Activated naive CD8-positive, alpha-beta T cell treated with anti-CD3 and anti-CD28 coated beads, Interleukin-2, amount 50 U/mL, for 24 hours (primary cell): ENCODE measurements at places on chromosomes 12 and 14.

GRCh38 chr12:92987362-92987761, 58.3 kb upstream of the EEA1 start:
- no peak for DNase-seq

DNA sequence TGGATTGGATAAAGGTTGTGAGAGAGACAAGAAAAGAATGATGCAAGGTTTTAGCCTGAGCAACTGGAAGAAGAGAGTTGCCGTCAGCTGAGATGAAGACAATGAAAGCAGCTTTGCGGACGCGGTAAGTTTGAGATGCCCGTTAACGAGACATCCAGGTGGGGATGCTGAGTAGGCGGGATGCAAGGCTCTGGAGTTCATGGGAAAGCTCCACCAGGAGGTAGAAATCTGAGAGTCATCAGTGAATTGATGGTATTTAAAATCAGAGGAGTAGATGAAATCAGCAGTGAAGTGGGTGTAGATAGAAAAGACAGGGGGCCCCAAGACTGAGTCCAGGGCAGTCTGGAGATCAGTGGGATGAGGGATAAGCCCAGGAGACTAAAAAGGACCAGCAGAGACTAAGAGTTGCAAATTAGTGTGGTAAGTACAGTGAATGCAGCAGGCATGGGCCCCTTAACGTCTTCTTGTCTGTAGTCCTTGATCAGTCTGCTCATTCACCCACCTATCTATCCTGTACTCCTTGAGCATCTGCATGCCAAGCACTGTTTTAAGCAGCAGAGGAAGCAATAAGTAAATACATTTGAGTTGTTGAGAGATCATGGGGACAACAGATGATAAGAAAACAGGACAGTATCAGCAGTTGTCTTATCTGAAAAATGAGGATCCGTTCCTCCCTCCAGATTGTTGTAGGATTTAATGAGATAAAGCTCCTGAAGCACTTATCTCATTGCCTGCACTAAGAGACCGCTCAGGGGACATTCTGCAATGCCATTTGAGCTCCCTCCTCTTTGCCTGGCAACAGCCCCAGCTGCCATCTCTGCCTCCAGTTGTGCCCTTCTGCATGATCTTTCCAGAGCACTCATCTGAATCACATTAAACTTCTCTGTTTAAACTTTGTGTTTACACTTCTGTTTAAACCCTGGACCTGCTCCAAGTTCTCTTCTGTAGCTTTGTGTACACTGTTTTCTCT, 91.5 kb downstream of the APAF1 start:
- DNase-seq = no peak

- no peak for DNase-seq
Observed at GRCh38 chr12:28941248-28941647, 207.8 kb upstream of the FAR2 start.

DNA sequence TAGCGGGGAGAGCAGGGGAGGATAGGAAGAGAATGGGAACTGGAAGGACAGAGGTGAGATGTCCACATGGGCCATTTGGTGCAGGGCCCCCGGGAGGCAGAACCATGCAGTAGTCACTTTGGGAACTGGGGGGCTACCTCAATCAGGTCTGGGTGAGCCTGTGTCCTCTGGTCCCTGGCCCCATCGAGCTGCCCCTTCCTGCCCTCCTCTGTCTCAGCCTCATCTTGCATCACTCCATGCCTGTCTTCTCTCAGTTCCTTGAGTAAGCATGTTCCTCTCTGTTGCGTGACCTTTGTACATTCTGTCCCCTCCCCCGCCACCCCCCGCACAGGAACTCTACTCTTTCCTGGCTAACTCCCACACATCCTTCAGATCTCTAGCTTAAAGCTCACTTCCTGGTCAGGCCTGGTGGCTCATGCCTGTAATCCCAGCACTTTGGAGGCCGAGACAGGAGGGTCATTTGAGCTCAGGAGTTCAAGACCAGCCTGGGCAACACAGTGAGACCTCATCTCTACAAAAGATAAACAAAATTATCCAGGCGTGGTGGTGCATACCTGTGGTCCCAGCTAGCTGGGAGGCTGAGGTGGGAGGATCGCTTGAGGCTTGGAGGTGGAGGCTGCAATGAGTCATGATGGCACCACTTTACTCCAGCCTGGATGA, 23.2 kb downstream of the FOS start:
- peak; percentile 50 for DNase-seq

- DNase-seq = no peak
Observed at GRCh38 chr12:104588047-104588920, 131.5 kb downstream of the CHST11 start.

- no peak for DNase-seq
Observed at GRCh38 chr12:95418142-95418541, 55.8 kb upstream of the METAP2 start.

DNA sequence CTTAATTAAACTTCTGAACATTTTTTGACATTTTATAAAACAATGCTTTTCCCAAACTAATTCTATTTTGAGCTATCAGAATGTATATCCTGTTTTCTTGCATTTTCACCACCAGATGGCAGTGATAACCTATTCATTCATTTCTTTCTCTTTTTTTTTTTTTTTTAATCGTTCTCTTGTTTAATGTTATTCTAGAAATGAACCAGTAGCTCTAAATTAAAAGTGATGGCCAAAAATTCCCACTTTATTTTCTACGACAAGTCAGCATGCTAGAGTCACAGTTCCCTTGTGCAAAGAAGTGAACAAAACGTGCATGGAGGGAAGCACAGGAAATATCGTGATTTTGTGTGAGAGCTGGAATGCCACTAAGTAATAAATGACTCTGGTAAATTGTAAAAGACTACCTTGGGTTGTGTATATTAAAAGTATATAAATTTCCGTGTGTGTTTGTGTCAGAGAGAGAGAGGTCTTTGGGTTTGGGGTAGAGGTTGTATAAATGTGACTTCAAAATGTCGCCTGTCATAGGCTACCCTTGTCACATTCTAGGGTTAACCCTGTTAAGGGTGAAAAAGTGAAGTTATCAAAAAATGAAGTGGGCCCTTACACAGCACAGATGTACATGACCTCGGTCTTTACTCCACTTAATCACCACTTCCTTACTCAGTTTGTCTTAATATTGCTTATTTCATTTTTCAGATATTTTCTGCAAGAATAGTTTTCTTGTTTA, 40.4 kb upstream of the LDHB start:
- DNase-seq = no peak

GRCh38 chr12:13724136-13724535, 257.3 kb downstream of the GRIN2B start:
- no peak for DNase-seq

- no peak for DNase-seq
Observed at GRCh38 chr14:55127460-55127951, 1.5 kb upstream of the LGALS3 start.

DNA sequence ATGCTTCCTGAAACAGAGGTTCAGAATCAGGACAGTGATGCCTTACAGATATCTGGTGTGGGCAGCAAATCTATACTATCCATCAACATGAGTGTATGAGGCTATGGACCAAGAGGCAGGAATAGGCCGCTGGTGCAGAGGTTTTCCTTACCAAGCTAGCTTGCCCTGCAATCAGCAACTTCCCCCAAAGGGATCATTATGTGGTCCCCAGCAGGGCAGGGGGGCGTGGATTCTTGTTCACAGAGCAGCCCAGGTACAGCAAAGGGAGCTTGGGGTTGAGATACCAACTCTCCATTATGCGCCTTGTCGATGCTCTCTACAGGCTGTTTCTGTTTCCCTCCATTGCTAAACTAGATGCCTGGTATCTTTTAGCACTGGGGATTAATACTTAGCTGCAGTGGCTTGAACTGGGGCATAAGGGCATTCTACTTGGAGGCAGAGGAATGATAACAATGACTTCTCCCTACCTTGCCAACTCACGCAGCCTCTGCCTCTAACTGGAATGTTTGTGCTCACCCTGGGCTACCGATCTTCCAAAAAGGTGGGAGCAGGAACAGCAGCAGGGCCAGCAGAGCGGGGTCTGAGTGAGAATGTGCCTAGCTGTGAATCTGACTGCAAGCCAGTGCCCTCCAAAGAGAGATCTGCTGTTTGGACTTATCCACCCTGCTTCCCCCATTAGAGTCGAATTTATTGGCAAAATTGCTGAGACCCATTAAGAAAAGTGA, 10.3 kb upstream of the KRT1 start:
- no peak for DNase-seq

DNA sequence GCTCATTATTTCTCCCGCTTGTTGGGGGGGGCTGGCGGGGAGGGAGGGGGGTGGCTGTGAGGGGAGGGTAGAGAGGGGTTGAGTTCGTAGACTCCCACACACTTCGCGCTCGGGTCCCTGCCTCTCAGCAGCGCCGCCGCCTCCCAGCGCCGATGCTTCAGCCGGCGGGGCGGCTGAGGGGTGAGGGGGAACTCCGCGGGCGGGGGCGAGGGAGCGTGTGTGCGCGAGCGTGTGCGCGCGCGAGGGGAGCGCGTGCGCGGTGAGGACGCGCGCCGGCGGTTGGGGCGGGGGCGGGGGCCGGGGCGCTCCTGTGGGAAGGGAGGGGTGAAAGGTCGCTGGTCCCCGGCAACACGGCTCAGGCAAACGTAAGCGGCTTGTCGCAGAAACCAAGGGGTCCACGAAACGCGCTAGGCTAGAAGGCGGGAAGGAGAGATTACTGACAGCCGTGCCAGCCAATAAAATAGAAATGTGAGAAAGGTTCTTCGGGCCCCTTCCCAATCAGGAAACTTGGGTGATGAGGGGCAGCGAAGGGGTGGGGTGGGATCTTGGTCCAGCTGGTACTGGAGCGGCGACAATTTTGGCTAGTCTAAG, 343 bp upstream of the NOVA1 start:
- peak; percentile 14 for DNase-seq
